ENCODE measurements at places on chromosomes 11 and 22.

- DNase-seq = no peak
Measured at GRCh38 chr22:42891008-42891407, 33.9 kb upstream of the ARFGAP3 start.

GRCh38 chr11:112457532-112457931 lies 196.9 kb upstream of the PLET1 start:
- DNase-seq = no peak

DNA sequence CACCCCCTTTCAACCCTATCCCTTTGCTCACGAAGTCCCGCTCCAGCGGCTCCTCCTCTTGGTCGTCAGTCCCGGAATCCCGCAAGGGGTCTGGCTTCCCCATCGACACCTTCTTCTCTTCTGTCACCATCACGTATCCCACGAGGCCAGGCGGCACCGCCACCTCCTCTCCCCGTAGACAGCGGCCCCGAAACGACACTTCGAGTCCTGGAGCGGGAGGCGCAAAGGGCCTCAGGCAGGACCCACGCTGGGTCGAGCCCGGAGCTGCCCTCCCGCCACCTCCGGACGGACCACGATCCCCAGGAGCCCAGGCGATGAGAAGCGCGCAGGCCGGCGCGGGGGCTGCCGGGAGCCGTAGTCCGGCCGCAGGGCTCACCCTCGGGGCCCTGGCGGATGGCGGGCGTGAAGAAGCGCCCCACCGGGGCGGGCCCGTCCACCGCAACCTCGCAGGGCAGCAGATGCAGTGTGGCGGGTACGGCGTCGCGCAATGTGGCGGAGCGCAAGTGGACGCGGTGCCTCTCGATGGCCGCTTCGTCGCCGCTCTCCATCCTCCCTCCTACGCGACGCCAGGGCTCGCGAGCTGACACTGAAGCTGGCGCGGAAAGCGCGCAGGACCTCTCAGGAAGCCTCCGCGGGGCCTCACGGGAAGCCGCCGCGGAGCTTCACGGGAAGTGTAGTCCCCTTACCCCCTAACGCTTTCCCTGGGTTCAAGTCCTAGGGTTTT lies at the start of gene RNASEH2C:
Gene RNASEH2C, minus strand, starts transcription at position 588 of the 724 bp plus-strand sequence. Its CDS starts 40 bp downstream, at position 548.
- peak; percentile 59 for DNase-seq

DNA sequence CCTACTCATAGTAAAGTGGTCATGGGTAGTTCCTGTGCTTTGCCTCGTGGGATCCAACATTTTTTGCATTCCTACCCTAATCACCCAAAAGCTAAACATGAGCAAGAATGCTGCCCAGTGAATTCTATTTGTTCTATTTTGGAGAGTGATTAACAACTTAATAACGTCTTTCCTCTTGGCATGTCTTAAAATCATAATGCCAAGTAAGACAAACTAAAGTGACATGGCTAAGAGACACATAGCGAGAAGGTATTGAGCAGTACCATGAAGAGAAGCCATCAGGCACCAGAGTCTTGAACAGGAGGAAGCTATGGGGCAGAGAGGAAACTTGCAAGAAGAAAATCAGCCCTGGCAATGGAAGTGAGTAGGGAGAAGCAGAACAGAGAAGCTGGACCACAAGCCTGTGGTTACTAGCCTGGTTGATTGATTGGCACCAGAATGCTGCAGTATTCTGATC lies 32.0 kb downstream of the EXPH5 start:
- no peak for DNase-seq

- DNase-seq = no peak
Measured at GRCh38 chr22:31259798-31260473, 32.4 kb downstream of the PIK3IP1 start.

DNA sequence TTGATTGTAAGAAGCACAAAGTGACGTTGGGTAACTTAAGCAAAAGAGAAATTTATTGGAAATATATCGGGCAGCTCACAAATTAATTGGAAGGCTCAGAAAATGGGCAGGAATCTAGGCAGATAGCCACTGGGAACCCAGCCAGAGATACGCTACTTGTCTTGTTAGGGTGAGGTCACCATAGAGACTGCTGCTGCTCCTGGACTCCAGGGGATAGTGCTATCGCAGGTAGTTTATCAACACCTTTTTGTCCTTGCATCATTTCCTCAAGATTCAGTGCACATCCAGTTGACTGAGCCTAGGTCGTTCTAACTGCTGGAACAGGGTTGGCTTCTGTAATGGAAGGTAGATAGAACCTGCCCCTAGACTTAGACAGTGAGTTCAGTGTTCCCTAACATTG lies 19.6 kb downstream of the AMOTL1 start:
- no peak for DNase-seq

GRCh38 chr11:65817835-65818680 lies 15.7 kb upstream of the SNX32 start:
- DNase-seq = peak; percentile 96

DNA sequence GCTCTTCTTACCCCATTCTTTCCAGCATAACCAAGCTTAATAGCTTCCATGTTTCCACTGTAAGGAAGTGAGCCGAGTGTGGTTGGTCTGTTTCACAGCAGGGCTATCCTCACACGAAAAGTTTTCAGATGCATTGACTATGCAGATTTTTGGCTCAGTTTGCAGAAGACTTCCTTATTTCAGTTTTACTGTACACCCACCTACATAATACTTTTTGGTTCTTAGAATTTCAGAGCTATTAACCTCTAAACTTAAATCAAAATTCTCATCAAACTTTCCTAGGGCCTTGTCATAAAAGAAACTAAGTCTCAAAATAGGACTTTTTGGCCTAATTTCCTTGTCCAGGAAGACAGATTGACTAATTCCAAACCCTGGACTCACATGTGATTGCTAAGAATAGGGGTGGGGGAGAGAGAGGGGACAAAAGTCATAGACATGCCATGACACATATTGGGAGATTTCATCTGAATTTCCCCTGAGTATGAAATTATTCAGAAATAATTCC lies 7.3 kb upstream of the EHF start:
- DNase-seq = no peak

DNA sequence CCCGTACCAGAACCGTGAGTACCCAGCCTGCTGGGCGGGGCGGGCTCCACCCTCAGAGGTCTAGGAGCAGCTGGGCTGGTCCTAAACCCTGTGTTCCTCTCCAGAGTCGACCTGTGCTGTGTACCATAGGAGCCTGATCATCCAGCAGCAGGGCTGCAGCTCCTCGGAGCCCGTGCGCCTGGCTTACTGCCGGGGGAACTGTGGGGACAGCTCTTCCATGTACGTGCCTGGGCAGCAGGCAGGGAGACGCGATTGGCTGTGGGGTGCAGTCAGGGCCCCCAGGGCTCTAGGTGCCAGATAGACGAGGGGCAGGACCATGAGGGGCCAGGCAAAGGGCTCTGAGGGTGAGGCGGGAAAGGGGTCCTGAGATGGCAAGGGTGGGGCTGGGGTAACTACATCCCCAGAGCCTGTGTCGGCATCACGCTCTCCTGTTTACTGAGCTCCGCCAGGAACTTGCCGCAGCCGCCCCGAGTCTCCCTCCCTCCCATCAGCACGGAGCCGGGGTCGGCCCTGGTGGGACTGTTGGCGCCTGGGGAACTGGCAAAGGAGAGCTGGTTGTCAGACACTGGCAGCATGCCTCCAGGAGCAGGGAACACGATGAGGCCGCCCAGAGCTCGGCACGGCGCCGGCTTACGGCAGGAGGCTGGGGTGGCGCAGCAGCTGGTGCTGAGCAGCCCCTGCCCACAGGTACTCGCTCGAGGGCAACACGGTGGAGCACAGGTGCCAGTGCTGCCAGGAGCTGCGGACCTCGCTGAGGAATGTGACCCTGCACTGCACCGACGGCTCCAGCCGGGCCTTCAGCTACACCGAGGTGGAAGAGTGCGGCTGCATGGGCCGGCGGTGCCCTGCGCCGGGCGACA lies 22.9 kb upstream of the MUC5B start:
- no peak for DNase-seq

DNA sequence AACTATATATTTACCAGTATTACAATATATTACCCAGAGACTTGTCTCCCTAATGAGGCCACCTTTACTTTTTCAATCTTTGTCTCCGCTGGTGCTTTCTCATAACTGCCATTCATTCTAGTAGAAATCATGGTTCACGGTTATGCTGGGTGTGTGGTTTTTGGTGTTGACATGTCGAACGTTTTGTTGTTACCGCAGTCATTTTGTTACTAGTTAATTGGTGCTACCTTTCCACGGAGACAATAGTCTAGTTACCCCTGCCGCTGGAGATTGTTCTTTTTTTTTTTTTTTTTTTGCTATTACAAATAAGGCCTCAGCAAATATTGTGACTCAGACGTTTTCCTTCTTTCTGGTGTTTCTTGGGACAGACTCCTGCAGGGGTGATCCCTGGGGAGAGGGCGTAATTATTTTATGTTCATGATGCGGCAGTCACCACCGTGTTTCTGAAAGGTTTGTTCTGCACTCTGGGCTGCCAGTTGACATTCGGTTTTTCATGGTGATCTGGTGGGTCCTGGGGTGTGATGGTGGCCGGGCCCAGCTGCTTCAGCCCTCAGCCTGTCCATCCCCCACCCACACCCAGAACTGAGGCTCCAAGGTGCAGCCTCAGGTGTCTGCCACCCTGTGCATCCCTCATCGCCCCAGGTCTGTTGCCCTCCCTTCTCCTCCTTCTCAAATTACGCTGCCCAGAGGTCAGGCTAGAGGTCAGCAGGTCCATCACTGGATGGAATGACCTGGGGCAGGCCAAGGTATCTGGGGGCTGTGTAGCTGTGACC lies 28.6 kb downstream of the LRP5 start:
- no peak for DNase-seq

DNA sequence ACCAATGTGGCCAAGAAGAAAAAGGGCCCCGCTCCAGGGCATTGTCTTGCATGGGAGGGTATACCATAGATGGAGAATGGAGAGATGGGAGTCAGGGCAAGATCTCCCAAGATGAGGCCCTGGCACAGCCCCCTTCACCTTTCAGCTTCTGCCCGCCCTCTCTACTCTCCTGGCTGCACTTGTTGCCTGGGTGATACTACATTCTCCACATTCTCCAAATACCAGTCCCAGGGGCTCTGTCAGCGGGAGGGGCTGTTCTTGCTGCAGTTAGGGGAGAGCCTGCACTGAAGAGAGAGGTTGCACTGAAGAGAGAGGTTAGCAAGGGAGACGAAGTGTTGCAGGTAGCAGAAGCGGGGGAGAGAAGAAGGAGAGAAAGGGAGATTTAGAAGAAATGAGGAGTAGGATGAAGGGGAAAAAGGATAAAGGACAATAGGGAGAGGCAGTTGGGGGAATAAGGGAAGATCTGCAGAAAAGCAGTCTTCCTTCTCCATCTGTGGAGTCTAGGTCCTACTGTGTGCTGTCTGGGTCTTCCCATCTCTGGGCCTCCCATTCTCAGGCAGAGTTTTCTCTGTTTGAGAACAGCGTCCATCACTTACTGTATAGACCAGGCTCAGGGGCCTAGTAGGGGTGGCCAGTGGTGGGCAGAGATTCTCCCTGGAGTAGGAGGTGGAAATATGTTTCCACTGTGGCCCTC lies 8.0 kb downstream of the PHLDB1 start:
- no peak for DNase-seq

GRCh38 chr11:70510106-70510505 lies 111.8 kb downstream of the CTTN start:
- DNase-seq = no peak

DNA sequence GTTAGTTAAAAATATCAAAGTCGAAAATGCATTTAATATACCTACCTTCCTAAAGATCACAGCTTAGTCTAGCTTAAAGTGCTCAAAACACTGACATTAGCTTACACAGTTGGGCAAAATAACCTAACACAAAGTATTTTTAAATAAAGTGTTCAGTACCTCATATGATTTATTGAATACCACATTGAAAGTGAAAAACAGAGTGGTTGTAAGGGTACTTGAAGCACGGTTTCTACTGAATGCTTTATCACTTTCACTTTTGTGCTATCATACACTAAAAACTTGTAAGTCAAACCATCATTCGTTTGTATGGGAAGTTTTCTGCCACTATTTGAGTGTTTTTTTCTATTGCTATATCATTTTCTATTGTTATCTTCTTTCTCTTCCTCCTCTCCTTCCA lies 36.6 kb downstream of the ZBTB44 start:
- no peak for DNase-seq

DNA sequence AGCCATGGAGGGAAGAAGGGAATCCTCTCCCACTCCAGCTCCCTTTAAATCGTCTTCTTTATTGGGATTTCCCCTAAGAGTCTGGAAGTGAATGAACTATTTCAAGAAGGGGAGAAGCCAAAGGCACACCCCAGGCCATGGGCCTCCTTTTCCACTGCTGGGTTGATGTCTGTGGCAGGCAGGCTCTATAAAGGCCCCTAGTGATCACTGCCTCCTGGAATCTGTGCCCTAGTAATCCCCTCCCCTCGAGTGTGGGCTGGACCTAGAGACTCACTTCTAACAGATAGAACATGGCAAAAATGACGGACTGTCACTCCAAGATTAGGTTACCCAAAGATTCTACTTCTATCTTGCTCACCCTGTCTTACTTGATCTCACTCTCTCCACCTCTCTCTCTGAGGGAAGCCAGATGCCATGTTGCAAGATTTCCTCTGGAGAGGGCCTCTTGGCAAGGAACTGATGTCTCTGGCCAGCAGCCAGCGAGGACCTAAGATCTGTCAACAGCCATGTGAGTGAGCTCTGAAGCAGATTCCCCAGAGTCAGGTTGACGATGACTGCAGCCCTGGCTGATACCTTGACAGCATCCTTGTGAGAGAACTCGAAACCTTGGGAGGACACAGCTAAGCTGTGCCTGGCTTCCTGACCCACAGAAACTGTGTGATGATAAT lies 444.8 kb downstream of the SOX6 start:
- DNase-seq = no peak

DNA sequence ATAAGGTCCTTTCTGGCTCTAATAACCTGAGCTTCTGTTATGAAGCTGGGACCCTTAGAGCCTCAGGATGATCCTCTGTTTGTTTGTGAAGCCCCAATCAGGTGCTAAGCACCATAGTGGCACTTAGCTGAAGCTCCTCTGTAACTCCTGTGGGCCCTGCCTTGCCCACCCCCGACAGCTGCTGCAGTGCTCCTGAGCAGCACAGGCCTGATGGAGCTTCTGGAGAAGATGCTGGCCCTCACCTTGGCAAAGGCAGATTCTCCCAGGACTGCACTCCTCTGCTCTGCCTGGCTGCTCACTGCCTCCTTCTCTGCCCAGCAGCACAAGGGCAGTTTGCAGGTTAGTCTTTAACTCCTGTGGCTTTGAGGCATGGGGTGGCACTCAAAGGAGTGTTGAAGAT lies 19.0 kb upstream of the CCDC134 start:
- no peak for DNase-seq

DNA sequence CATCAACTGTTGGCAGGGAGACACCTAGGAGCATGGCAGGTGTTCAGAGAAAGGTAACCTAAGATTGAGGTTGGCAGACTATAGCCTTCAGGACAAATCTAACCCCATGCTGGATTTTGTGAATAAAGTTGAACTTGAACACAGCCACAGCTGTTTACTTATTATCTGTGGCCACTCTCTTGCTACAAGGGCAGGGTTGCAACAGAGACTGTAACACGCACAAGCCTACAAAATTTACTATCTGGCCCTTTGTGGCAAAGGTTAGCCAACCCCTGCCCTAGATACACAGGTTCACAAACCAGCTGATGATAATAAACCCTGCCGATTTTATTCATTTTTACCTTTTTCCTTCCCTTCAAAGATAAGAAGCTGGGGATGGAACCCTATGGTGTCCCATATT lies 2.5 kb downstream of the THYN1 start:
- DNase-seq = no peak
